ENCODE measurements at places on chromosomes 13 and 19. TPM values are rescaled to one million over a fixed set of nuclear protein-coding genes. Genes with fewer than 3 reads are reported as not detected.

ZNF99 gene
- not detected for total RNA-seq

TNFSF13B gene
- 0.32 TPM for total RNA-seq

IL4I1 gene
- 0.12 TPM for total RNA-seq

KCNJ14 gene
- total RNA-seq = 2.0 TPM

UBXN6 gene
- total RNA-seq = 39.5 TPM

KLK10 gene
- total RNA-seq = not detected

C13orf46 gene
- 0.66 TPM for total RNA-seq

PNMA8B gene
- 5.3 TPM for total RNA-seq

PAF1 gene
- 67.3 TPM for total RNA-seq

ZNF221 gene
- total RNA-seq = 14.3 TPM

CRB3 gene
- not detected for total RNA-seq

PALM3 gene
- 5.2 TPM for total RNA-seq

SHFL gene
- 0.89 TPM for total RNA-seq

RASGRP4 gene
- total RNA-seq = 0.43 TPM

PRSS57 gene
- not detected for total RNA-seq

CACNG8 gene
- 0.23 TPM for total RNA-seq

EFNB2 gene
- total RNA-seq = 83.1 TPM

LACC1 gene
- total RNA-seq = 0.75 TPM

VSTM2B gene
- not detected for total RNA-seq

ITGBL1 gene
- total RNA-seq = not detected

CYP4F2 gene
- not detected for total RNA-seq

SLC25A23 gene
- total RNA-seq = 72.2 TPM

CYP2A6 gene
- not detected for total RNA-seq

MBD3L1 gene
- total RNA-seq = not detected

ZNF723 gene
- not detected for total RNA-seq

PTH2 gene
- total RNA-seq = not detected

ZNF729 gene
- not detected for total RNA-seq

GRAMD1A gene
- 103 TPM for total RNA-seq

IRGC gene
- not detected for total RNA-seq

PLIN4 gene
- total RNA-seq = 0.47 TPM

IGFL2 gene
- not detected for total RNA-seq

KIR3DL2 gene
- total RNA-seq = not detected

KLK14 gene
- total RNA-seq = 0.75 TPM

DNAAF3 gene
- total RNA-seq = 10.4 TPM

PLK5 gene
- total RNA-seq = not detected

ACTL9 gene
- total RNA-seq = not detected

GARIN5A gene
- total RNA-seq = 1.1 TPM

TEX29 gene
- total RNA-seq = 0.50 TPM

CEACAM7 gene
- total RNA-seq = not detected

TMPRSS9 gene
- 0.12 TPM for total RNA-seq

ZNF584 gene
- total RNA-seq = 28.4 TPM

ZNF418 gene
- total RNA-seq = 21.7 TPM

ZNF556 gene
- 0.05 TPM for total RNA-seq

TCF3 gene
- total RNA-seq = 354 TPM

LRRC63 gene
- 0.37 TPM for total RNA-seq

ZNF836 gene
- 11.9 TPM for total RNA-seq

CD70 gene
- total RNA-seq = not detected

ZNF497 gene
- 8.4 TPM for total RNA-seq

TEX101 gene
- not detected for total RNA-seq
